HuH-7 (cell line): ENCODE measurements at places on chromosomes 7 and 10.

DNA sequence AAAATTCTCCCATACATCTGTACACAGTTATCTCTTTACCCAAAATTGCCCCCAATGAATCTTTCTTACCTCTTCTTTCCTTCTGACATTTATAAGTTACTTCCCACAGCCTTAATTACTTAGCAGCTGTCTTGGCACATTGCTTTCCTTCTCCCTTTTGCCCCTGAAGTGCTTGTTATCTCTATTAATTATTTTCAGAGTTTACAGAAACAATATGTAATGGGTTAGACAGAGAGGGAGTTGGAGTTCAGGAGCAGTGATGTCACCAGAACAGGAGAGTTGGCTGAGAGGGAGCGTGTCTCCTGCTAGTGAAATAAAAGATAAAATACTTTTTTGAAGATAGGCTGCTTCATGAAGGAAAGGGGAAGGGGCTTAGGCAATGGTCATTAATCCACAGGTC, 57.4 kb downstream of the ITGB8 start:
- no peak for DNase-seq

DNA sequence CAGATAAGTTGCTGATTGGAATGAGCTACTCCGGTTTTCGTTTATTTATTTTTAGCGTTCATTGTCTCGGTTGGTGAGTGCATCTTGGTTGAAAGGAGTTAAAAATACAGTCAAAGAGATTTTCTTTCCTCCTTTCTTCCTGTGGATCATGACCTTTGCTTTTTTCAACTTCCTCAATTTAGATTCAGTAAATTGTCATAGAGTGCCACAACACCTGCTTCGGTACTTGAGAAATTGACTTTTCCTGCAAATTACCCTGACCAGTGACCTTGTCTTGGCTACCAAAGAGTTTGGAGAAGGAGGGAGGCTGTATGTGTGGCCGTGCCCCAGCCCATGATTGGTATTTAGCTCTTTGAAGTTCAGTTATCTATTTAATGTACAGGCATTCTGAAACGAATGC, 128.7 kb downstream of the FAM204A start:
- no peak for DNase-seq

GRCh38 chr10:89022734-89023133, 32.1 kb downstream of the FAS start:
- DNase-seq = no peak

GRCh38 chr10:72692994-72693781, 1.2 kb downstream of the MCU start:
- no peak for DNase-seq

- peak; percentile 65 for DNase-seq
Observed at GRCh38 chr7:36945612-36946400, 221.5 kb upstream of the AOAH start.

DNA sequence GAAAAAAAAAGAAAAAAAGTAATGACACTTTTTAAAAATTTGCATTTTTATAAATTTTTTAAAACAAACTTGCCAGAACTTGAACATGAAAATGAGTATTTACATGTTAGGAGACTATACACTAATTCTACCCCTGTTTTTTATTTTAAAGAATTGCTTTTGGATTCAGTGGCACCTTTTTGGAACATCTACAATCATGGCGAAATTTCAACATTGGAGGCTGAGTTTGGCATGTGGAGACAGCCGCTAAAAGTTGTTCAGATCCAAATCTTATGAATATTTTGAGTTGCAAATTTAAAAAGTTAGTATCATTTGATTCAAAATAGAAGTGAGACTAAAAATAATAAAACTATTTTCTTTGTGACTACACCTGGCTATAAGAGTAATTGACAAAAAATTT, 804.2 kb downstream of the MAGI2 start:
- DNase-seq = no peak
